ENCODE measurements at places on chromosomes 2 and 18.

GRCh38 chr18:21012308-21012707, 99.3 kb downstream of the ROCK1 start:
- DNase-seq, result no peak

- DNase-seq, result no peak
Measured at GRCh38 chr18:76231402-76231801, 263.6 kb downstream of the ZNF516 start.

GRCh38 chr2:25349397-25349796, 7.7 kb upstream of the DNMT3A start:
- DNase-seq, result no peak

DNA sequence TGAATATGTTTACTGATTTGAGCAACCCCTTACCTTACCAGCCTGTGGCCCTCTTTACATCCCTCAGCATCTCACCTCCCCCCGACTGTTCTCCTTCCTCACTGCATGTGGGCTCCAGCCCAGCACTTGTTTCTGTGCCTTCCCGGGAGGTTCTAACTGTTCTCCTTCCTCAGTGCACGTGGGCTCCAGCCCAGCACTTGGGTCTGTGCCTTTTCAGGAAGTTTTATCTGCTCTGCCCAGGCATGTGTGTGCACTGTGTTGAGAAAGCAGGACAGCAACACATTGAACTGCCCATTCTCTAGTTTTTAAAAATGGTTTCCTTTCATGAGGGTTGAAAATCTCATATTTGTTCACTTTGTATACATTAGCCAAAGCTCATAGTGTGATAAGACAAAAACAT, 158.4 kb downstream of the ATP9B start:
- DNase-seq, result no peak

- no peak for DNase-seq
Measured at GRCh38 chr18:36303211-36303844, 5.8 kb downstream of the FHOD3 start.

- DNase-seq, result no peak
Measured at GRCh38 chr2:95287806-95288205, 9.3 kb upstream of the KCNIP3 start.

DNA sequence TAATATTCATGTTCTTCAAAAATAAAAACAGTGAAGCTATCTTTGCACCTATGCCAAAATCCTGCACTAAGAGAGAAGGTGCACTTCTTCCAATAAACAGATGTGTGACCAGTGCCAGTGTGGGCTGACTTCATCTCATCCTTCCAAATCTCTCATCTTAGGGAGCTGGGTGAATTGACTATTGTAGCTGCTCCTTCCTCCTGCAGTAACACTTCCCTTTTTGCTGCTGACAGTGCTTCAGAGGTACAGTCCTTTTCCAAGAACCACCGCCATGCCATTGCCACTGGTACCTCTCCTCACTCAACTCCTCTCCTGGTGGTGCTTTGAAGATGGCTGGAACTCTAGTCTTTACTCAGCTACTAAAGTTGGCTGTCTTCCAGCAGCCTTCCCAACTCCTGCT, 42.1 kb upstream of the ARHGAP25 start:
- DNase-seq, result no peak

GRCh38 chr2:157152362-157152761, 105.1 kb upstream of the GALNT5 start:
- DNase-seq, result no peak

DNA sequence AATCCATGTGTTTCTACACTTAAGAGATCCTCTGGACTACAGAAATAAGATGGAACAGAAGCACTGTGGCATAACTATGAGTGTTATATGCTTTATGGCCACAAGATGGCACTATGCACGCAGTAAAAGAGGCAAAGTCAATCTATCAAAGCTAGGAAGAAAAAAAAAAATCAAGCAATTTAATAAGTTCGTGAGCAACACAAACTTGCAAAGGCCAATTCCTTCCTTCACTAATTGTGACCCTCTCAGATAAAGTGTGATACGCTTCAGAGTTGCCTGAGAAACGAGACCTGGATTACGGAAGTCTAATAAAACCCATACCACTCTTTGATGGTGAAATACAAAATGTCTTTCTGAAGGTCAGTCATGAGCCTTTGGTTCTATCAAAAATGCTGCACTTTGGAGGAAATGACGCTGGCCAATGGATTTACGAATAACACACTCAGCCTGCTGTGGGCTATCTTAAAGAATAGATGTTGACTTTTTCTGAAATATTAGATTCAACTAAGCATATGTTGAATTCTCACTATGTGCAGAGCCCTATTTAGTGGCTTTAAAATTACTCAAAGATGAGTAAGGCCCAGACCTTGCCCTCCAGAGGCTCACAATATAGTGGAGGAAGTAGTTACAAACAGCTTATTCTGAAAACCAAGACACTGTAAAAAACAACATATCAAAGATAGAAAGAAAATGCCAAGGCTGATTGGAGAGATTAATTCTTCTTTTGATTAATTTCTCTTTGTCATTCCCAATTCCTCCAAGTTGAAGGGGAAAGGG, 35.5 kb upstream of the TTR start:
- DNase-seq, result peak; percentile 25

- DNase-seq, result no peak
Measured at GRCh38 chr2:156192468-156192867, 140.1 kb downstream of the NR4A2 start.

DNA sequence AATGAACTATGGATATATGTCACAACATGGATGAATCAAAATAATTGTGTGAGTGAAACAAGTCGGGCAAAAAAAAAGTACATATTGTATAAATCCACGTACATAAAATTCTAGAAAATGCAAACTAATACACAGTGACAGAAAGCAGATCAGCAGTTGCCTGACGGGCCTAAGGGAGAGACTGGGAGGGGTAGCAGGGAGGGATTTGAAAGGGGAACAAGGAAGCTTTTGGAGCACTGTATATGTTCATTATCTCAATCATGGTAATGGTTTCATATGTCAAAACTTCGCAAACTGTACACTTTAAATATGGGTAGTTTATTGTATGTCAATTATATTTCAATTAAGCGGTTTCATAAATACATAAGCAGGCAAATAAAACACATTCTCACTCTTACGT, 153.8 kb downstream of the ANKRD44 start:
- DNase-seq, result no peak

GRCh38 chr2:33913071-33913616, 314.0 kb upstream of the FAM98A start:
- no peak for DNase-seq

- no peak for DNase-seq
Measured at GRCh38 chr18:76099931-76100457, 395.0 kb downstream of the ZNF516 start.

GRCh38 chr18:39946623-39947061, 2008.4 kb upstream of the PIK3C3 start:
- no peak for DNase-seq

GRCh38 chr2:40471866-40472265, 20.0 kb upstream of the SLC8A1 start:
- no peak for DNase-seq

DNA sequence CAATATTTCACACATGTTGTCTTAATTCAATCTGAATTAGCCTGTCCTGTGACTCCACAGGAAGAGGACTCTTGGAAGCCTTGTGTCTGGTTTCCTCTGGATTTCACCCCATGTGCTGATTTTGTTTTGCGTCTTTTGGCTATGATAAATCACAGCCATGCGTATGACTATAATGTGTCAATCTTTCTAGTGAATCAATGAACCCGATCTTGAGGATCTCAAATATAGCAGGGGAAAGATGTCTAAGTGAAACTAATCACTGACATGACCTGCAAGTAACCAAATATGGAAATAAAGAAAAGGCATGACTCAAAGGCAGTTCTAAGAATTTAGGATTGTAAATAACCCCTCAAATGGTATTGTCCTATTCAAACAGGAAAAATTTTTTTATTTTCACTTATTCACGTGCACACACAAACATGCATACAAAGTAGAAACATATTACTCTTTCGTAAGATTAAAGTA, 8.2 kb downstream of the WDFY1 start:
- no peak for DNase-seq

GRCh38 chr2:220512419-220512818, 885.0 kb downstream of the SLC4A3 start:
- DNase-seq, result no peak

GRCh38 chr18:8279781-8280330, 329.4 kb upstream of the RAB12 start:
- no peak for DNase-seq

- DNase-seq, result no peak
Measured at GRCh38 chr2:72182547-72182946, 34.9 kb upstream of the CYP26B1 start.

DNA sequence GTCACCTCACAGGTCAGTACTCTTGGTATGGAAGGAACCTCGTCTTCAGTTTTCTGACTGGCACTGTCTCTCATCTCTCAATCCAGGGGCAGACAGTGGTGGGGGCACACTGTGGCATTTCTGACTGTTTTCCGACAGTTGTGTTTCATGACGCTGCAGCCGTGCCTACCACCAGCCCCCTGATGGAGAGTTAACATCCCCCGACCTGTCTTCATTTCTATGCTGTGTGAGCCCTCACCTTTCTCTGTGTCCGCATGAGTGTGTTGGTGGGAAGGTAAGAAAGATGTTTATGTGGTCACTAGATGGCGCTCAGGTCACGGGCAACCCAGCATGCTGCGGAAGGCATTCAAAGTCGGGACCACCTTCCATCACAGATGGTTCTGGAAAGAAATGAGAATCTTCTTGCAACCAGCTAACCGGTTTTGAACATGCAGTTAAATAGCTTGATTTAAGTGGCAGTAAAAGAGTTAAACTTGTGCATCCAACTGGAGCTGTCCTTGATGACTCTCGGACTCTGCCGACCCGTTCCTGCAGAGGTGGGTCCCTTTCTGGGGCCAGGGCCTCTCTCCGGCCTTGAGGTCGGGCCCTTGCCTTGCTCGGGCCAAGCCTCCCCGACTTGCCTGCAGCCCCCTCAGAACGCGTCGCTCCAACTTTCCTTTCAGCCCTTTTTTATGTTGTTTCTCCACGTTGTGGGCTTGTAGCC, 92.4 kb downstream of the DYSF start:
- DNase-seq, result peak; percentile 27

- DNase-seq, result no peak
Measured at GRCh38 chr2:118672571-118673158, 174.8 kb downstream of the EN1 start.

GRCh38 chr2:61135510-61135909, 26.5 kb upstream of the C2orf74 start:
- DNase-seq, result no peak

- no peak for DNase-seq
Measured at GRCh38 chr18:64100116-64100922, 48.6 kb downstream of the LINC00305 start.

DNA sequence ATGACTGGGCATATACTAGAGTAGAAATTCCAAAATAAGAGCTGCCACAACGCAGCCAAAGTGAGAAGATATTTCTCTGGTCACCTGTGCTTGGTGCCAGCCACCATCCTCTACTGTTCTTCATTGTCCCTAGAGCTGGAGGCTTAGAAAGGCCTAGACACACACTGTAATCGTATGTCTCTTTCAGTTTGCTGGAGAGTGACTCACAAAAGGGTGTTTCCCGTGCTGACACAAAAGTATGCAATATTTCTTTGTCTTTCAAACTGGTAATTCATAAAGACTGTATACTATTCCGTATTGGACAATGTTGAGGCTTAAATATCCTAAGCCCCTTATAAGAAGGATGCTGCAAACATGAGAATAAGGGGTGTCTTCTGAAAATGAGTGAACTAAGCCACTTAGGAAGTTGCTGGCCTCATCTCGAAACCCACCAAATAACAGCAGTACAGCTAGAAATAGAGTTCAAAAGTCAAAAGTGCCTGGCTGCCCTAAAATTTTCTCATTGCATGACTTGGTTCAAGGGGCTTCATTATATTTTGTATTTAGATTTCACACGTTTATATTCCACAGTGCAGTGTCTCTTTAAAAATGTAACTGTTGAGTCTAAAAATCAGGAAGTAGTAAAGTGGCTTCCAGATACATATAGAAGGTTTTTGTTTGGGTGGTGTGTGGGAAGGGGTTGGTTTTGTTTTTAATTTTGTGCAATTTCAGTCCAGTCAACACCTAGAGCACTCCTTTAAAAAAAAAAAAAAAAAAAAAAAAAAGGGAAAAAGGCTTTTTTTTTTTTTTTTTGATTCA, 601.1 kb downstream of the ARHGAP15 start:
- DNase-seq, result no peak

GRCh38 chr2:235928751-235929370, 239.3 kb downstream of the GBX2 start:
- no peak for DNase-seq

DNA sequence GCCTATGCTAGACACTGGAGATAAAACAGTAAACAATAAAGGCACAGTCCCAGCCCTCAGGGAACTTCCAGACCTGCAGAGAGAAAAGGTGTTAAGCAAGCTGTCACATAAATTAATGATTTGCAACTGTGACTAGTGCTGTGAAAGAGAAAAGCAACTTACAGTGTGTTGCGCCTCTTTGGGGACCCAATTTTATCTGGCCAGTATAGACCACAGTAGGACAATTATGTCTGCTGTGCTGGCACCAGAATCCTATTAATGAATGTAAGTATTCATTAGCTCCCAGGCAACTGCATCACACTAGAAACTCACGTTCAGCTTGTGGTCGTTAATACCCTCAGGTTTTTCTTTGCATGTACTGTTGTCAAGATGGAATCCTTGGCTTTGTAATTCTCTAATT, 55.3 kb upstream of the CHST9 start:
- DNase-seq, result no peak

DNA sequence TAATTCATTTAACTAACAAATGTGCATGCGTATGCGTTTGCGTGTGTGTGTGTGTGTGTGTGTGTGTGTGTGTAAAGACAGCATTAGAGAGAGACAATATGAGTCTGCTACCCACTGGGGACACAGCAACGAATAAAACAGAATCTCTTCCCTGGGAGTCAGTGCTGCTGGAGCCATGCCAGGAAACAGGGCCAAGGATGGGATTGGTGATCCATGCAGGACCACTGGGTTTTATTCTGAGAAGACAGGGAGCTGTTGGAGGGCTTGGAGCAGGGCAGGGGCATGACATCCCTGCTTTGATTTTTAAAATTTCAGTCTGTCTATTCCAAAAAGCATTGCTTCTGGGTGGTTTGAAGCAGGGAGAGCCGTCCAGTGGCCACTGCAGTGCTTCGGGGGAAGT, 62.9 kb downstream of the PDCL3 start:
- DNase-seq, result no peak

GRCh38 chr2:85797263-85797660, 43.5 kb downstream of the ATOH8 start:
- no peak for DNase-seq

- no peak for DNase-seq
Measured at GRCh38 chr2:71082402-71083252, 14.2 kb downstream of the NAGK start.

DNA sequence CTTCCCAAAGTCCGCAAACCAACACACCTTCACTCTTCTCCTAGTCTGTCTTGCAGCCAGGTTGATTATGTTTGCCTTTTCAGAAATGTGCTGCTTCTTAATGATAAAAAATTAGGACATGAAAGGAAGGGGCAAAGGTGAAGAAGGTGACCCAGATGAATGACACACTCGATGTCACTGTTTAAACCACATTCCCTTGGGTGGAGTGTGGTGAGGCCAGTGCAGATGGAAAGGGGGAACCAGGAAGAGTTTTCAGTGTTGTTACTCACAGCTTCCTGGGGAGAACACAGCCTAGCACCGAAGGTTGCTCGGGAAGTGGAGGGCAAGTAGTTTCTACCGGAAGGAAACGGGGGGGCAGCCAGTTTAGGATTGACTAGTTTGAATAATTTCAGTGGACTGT, 57.2 kb upstream of the BOD1L2 start:
- no peak for DNase-seq

Data from NCI-H1930 (cell line).